IPS-NIHi11 (cell line): ENCODE measurements at places on chromosomes 5 and 9.
A peak's percentile ranks its signal among the peaks of the same experiment; 100 is the strongest.

DNA sequence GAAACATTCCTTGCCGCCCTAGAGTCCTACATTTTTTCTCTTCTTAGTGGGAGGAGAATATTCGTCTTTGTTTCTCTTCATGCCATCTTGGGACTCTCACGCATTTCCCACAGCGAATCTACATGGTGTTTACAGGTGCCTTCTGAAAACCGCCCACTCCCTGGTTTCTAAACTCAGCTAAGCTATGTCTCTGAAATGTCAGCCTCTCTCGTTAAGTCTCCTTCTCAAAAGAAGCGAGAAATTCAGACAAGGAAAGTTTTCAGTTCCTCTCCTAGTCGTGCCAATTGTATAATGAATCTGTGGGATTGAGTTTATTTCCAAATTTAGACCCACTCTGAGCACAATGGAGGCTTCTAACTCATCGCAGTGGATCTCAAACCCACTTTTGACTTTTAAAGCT is 186.8 kb upstream of the NFIB start:
- DNase-seq, result no peak

DNA sequence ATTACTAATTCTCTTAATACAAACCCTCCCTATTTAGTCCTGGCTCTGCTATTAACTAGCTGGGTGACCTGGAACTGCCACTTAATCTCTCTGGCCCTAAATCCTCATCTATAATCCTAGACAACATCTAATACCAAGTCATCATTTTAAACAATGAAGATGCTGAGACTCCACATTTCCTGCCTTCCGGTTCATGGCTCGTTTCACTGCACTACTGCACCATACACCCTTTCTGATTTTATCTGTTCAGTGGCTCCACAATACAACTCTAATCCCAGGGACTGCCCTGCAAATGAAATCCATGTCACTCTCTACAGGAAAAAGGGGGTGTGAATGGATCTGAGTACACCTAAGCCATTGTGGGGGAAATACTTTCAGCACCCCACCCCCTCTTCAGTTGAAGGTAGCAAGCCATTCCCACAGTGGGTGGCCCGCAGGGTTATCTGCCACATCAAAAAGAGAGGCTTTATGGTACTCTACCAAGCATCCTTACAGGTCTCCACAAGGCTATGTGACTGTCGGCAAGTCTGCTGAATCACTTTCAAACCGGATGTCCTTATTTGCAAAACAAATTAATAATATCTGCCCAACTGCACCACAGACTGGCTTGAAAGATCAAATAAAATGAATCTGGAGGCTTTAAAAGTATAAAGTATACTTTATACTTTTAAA is 89.5 kb downstream of the EPB41L4A start:
- DNase-seq, result peak; percentile 34

DNA sequence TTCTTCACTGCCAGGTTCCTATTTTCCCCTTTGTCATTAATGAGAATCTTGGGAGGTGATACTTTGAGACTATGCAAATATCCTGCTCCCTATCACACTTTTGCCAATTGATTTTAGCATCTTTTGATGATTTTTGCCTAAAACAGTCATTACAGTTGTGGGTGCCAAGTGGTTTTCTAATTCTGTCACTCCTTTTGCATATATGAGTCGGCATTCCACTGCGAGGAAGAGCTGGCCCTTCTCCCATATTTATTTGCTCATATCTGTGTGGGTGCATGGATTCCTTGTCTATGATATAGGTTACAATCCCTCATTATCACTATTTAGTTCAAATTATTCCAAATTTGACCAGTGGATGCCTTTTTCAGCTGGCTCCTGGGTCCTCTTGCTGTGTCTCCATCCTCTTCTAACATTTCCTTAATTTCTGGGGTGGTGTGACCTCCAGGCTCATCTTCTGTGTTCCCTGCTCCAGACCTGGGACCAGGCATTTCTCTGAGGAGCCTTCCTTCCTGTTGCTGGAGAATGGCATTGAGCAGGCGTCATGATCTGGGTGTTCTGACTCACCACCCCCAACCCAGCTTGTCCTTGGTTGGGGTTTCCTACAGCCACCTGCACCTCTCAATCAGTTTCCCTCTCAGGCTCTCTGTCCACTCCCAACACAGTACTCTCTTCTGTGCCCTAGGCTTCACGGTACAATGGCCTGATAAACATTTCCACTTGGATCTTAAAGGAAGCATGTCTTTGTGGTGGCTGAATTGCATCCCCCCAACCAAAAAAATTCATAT is 106.7 kb downstream of the NXNL2 start:
- DNase-seq, result no peak

DNA sequence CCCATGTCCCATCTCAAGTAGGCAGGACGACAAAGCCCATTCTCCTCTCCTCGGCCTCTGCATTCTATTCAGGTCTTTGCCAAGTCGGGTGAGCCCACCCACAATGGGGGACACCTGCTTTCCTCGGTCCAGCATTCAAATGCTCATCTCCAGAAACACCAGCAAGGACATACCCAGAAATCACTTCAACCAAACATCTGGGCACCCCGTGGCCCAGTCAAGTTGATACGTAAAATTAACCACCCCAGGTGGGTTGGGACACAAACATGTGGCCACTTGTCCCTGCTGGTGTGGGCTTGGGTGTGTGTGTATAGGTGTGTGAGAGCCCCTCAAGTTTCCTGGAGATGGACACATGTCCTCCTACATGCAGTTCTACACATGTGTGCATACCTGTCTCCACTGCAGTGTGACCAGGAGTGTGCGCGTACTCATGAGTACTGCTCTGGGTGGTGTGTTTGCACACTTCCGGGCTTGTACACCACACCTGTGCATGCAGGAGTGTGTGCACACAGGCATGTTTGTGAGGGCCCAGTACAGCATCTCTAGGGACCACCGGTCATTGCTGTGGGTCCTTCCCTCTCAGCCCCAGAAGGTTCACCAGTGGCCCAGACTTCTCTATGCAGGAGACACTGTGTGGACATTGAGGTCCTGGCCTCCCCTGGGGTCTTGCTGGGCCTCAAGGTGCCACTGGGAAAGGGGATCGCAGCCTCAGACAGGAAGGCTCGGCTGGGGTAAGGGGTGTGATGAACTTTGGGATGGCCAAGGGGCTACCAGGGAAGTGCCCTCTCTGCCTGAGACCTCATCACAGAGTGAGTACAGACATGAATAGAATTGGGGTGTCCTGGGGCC is 35.4 kb upstream of the RXRA start:
- no peak for DNase-seq

DNA sequence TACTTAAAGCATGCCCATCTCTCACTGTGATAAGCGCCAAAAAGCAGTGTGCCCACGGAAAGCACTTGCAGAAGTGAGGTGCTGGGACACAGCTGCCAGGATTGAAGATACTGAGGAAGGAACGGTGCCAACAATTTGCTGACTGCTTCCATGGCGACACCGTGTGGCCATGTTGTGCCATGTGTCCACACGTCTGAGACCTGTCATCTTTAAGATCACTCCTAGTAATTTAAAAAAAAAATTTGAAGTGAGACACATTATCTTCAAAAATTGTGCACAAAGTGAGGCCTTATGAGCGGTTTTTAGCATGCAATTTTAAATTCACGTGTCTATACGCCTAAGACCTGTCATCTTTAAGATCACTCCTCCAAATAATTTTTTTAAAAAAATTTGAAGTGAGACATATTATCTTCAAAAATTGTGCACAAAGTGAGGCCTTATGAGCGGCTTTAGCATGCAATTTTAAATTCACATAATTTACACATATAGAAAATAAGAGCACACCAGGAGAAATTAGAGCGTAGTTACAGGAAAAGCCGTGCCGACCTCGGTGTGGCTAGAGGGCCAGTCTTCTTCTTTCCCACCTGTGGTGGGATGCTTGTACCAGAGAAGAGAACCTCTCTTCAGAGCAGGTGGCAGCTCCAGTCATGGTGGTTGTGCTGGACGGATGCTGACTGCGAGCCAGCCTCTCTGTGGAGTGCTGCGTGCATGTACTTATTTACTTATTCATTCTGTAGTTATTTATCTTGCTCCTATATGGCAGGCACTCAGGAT is 21.4 kb upstream of the FLT4 start:
- DNase-seq, result peak; percentile 64

DNA sequence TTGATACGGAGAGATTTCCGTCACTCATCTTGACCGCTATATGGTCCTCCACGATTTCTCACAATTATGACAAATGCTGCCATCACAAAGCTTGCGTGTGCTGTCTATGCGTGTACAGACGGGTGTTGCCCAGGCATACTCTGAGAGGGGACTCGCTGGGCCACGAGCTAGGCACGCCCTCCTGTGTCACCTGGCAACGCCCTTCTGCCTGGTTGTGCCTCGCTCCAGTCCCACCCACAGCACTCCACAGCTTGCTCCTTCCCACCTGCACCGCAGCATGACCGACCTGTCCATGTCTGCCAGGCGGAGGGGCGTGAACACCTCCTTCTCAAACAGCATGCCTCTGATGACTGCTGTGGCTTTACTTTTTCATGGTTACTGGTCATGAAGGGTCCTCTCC is 55.6 kb downstream of the CAMSAP1 start:
- DNase-seq, result no peak

- DNase-seq, result no peak
These were observed 949 bp downstream of the SERINC5 start for GRCh38 chr5:80254767-80255430.

GRCh38 chr5:77936365-77936693 is 160.2 kb upstream of the TBCA start:
- DNase-seq, result no peak

DNA sequence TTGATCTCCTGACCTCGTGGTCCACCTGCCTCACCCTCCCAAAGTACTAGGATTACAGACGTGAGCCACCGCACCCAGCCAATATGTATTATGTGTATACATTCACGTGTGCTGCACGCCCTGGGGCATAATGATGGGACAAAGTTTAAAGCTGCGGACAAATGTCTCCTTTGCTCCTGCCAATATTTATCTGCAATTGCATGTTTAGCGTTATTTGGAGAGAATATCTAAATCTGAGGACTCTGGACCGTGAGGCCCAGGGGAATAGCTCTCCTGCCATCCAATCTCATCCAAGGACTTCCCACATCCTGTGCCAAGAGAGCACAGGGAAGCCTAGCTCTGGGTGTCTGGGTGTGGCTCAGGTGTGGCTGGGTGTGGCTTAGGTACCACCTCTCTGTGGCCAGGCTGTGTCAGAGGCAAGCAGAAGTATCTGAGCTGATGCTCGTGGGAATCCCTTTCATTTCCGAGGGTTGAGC is 6.9 kb upstream of the BOD1 start:
- no peak for DNase-seq

DNA sequence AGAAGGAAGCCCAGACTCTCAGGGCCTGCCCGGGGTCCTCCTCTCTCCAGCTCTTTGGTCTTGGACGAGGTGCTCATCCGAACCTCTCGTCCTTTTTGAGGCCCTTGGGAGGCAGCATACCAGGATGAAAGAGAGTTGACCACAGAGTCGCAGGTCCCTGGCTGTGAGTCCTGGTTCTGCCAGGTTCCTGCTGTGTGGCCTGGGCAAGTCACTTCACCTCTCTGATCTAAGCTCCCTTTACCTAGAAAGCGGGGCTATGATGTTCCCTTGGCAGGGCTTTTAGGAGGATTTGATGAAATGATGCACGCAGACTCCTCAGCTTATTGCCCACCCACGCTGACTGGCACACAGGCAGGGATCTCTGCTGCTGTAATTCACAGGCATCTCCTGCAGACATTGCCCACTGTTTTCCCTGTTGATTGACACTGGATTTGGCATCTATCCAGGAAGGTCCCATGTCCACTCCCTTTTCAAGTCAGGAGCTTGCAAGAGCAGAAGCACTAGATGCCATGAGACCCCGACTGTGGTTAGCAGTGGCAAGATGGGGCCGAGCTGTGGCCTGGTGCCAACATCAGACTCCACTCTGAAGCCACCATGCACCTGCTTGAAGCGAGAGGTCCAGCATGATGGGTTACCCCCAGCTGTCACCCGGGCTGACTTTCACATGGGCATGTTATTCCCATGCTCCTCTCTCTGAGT is 71.5 kb downstream of the MACROH2A1 start:
- no peak for DNase-seq

DNA sequence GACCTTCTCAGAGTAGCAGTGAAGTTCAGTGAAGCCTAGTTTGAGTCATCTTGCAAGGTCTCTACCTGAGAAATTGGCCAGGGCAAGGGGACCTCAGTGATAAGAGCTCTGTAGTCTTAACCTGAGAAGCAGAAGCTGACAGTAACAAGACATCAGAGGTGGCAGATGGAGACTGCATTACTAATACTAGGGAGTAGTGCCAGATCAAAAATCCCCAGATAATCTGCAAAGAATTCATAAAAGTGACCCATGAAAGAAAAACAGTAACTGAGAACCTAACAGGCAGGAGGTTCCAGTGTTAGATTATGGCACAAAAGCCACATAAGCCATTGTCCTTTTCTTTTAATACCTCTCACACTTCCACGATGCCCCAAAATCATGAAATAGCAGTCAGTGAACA is 175.5 kb downstream of the MUSK start:
- DNase-seq, result no peak

DNA sequence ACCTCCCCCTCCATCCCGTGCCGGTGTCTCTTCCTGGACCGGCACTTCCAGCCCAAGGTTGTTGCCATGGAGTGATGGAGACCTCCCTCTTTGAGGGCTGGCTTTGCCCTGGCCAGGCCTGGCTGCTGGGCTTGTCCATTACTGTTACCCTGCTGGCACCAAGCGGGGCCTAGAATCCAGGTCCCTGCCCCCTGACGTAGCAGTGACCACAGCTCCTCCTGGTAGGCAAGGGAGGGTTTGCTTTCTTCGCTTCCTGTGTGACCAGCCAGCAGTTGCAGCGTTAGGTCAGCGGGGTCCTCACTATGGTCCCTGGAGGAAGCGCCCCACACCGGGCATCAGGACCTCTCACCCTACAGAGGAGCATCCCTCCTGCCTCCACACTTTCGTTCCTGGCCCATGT is 146.7 kb upstream of the COL5A1 start:
- no peak for DNase-seq

DNA sequence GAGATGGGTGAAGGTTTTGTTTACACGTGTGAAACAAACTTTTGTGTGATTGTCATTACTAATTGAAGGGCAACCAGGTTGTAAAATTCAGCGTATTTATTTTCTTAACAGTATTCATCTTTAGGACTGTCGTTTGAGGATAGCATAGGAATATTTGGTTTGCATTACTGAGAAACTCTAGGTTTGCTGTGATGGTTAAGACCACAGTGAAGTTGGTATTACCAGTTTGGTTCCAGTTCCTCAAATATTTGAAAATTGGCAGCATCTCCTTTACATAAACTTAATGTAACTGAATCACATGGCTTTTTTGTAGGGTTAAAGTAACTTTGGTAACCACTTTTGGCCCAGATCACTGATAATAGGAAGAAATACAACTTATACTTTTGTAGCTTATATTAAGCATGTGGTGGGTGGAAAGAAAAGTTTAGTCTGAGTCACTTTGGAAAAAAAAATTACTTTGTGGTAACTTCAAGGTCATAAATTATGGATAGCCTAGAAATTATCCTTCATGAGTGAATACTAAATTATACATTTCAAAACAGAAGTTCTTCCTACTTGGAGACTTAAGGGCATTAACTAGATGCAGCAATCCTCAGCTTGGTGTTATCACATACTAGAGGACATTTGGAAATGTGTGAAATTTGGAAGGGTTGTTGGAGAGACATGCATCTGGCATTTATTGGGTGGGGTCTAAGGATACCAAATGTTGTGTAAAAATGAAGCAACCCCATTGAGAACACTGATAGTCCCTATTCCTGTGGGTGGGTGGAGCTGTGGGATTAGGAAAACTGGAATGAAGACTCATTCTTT is 33.9 kb downstream of the G3BP1 start:
- DNase-seq, result no peak

- no peak for DNase-seq
These were observed 18.7 kb downstream of the ERGIC1 start for GRCh38 chr5:172852490-172853354.
